ENCODE measurements at places on chromosomes 4 and X.
A peak's percentile ranks its signal among the peaks of the same experiment; 100 is the strongest.

DNA sequence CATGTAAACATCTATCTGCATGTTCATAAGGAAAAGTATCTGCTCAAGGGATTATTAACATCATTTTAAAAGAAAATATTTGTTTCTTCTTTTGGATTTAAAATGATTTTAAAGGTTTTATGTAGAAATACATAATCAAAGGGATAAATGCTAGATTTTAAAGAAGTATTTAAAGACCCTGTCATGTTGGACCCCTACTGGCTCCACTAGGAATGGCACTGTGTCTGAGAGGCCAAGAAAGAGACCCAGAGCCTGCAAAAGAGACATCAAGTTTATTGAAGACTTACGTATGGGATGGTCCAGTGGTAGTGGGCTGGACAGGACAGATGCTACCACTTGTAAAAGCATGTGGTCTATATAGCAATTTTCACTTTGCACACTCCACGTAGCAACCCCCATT is 78.7 kb upstream of the PCDH18 start:
- DNase-seq, result no peak

- DNase-seq, result no peak
These were observed 50.4 kb downstream of the STX18 start for GRCh38 chr4:4491396-4491893.

GRCh38 chr4:151198748-151199147 is 78.2 kb upstream of the PRSS48 start:
- DNase-seq, result no peak

GRCh38 chr4:145679520-145679919 is 426 bp upstream of the C4orf51 start:
- no peak for DNase-seq

- DNase-seq, result no peak
These were observed 14.3 kb downstream of the MSANTD1 start for GRCh38 chr4:3263053-3263875.

DNA sequence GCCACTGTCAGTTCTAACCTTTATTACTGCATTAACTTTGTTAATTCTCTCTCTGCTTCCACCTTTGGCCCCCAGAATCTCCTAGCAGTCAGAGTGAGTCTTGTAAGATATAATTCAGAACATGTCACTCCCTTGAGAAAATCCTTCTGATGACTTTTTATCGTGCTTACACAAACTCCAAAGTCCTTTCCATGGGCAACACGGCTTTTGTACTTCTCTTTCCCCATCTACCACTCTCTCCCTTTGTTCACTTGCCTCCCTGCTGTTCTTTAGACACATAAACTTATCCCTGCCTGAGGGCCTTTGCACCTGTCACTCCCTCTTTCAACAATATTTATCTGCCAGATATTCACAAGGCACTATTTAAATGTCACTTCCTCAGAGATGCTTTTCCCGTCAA is 64.8 kb downstream of the MAOB start:
- DNase-seq, result no peak

DNA sequence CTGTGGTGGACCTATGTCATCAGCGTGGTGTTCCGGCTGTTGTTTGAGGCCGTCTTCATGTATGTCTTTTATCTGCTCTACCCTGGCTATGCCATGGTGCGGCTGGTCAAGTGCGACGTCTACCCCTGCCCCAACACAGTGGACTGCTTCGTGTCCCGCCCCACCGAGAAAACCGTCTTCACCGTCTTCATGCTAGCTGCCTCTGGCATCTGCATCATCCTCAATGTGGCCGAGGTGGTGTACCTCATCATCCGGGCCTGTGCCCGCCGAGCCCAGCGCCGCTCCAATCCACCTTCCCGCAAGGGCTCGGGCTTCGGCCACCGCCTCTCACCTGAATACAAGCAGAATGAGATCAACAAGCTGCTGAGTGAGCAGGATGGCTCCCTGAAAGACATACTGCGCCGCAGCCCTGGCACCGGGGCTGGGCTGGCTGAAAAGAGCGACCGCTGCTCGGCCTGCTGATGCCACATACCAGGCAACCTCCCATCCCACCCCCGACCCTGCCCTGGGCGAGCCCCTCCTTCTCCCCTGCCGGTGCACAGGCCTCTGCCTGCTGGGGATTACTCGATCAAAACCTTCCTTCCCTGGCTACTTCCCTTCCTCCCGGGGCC is 1.2 kb downstream of the GJB1 start:
- DNase-seq, result no peak

- DNase-seq, result no peak
These were observed 29.4 kb downstream of the SASH3 start for GRCh38 chrX:129808829-129809796.

- DNase-seq, result no peak
These were observed 57.5 kb downstream of the GPR82 start for GRCh38 chrX:41781500-41781899.

DNA sequence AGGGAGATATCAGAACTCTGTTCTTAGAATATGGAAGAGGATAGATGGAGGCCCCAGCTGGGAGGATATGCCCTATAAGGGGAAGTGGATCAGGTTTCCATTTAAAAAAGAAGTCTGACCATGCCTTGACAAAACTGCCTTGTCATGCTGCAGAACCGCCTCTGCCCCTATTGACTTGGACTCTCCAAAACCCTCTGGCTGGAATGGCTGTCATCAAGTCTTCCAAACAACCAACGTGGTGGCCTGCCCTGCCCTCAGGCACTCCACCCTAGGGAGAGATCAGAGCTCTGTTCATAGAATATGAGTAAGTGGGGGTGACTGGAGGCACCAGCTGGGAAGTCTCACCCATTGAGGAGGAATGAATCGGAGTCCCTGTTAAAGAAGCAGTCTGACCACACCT is 114.9 kb downstream of the VSIG4 start:
- no peak for DNase-seq

- no peak for DNase-seq
These were observed 18.1 kb downstream of the CCSER1 start for GRCh38 chr4:90145319-90145718.

GRCh38 chr4:2159931-2160330 is 82.0 kb downstream of the HAUS3 start:
- no peak for DNase-seq

- no peak for DNase-seq
These were observed 28.9 kb upstream of the OPHN1 start for GRCh38 chrX:68462197-68462596.

- no peak for DNase-seq
These were observed 15.0 kb downstream of the ABLIM2 start for GRCh38 chr4:8143392-8144140.

GRCh38 chr4:48127682-48128404 is 6.2 kb downstream of the TXK start:
- peak; percentile 47 for DNase-seq

DNA sequence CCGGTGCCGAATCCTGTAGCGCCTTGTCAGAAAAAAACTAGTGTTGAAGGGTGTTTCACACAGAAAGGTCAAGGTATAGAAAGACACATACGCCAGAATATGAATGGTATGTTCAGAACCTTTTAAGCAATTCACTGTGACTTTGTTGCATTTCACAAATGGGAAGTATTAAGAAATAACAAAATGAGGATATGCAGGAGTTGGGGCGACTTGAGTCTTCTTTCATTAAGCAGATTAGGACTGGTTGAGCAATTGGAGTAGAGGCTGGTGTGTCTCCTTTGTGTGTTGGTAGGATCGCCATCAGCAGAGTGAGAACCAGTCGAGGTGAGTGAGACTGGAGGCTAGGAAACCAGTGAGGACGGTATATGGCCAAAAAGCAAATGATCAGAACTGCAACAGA is 1454.5 kb upstream of the TENM3 start:
- DNase-seq, result no peak

DNA sequence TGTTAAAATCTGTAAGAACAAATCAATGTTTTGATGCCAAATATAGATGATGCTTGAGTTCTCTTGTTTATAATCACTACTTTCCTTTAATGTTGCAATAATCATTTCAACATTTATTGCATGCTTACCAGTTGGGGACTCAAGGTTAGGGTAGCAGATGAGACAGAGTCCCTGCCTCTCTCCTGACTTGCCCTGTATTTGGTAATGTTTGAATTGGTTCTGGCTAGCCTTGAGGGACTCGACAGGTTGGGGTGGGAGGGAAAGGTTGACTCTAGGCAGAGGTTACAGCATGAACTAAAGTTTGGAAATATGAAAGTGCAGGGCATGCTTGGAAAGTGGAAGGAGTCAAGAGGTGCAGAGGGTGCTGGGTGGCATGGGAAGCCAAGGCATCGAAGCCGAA is 2.0 kb downstream of the SEC24B start:
- DNase-seq, result no peak

DNA sequence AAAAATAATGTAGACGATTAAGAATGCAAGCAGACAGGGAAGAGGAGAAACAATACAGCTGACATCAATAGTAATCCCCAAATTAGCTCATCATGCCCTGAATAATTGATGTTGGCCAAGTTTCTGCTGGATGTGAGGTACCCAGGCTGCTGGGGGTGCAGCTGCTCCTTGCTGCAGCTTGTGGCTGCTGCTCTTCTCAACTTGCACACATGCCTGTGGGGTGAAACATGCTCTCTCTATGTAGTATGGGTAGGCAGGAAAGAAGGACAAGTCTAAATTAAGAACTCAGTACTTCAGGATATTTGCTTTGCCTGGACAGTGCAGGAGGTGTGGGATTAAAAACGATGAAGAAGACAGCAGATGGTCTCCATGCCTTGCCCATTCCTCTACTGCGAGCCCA is 16.7 kb downstream of the EDA2R start:
- no peak for DNase-seq

DNA sequence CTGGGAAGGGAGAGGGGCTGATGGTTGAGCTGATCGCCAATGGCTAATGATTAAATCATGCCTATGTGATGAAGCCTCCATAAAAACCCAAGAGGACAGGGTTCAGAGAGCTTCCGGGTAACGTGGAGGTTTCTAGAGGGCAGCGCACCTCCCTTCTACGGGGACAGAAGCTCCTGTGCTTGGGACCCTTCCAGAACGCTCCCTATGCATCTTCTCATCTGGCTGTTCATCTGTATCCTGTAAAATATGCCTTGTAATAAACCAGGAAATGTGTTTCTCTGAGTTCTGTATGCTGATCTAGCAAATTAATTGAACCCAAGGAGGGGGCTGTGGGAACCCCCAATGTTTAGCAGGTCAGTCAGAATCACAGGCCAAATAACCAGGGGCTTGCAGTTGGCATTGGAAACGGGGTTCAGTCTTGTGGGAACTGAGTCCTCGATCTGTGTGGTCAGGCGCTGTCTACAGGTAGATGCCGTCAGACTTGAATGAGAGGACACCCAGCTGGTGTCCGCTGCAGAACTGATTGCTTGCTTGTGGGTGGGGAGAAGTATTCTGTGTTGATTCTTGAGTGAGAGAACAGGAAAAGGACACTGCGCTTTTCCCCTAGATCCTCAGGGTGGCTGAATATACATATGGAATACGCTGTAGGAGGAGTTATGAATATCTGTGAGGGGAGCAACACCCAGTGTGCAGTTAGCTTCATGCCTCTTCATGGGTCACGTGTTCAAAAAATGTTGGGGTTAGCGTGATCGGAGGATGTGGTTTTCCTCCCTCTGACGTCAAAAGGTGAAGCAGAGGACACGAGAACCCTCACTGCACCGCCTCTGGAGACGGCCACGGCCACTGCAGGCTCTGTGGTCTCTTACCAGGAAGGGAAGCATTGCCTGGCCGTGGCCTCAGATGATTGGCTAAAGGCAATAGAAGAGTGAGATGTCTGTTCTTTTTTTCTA is 29.2 kb downstream of the HTT-AS start:
- DNase-seq, result peak; percentile 34

DNA sequence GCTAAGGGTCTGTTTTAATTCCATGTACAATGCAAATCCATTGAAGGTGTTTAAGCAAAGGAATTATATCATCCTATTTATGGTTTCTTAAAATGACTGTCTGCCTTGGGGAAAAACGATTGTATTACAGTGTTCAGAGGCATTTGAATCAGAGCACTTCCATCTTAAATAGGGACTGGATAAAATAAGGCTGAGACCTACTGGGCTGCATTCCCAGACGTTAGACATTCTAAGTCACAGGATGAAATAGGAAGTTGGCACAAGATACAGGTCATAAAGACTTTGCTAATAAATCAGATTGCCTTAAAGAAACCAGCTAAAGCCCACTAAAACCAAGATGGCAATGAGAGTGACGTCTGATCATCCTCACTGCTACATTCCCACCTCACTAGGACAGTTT is 1167.2 kb upstream of the PABPC4L start:
- DNase-seq, result no peak

DNA sequence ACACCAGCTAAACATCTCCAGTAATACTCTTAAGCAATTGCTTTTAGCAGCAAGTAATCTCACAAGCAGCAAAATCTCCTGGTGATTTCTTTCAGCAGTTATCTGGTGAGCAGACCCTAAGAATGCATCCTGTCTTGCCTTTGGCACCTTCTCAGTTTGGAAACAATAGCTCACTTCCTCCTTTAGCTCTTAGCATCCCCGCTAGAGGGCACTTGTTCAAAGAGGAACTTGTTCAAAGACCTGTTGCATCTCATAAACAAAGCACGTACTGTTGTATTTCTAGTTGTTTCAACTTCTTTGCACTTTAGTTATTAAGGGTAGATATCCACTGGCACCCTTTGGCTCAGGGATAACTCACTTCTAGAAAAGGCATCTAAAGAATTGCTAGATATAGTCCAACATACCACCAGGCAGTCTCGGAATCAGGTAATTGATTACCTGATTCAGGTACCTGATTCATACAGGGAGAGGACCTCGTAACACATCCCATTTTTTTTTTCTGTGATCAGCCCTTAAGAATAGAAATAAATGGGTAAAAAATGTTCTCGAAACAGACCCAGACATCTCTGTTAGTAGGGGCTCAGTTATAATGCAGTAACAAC is 81.9 kb upstream of the QRFPR start:
- peak; percentile 1 for DNase-seq

DNA sequence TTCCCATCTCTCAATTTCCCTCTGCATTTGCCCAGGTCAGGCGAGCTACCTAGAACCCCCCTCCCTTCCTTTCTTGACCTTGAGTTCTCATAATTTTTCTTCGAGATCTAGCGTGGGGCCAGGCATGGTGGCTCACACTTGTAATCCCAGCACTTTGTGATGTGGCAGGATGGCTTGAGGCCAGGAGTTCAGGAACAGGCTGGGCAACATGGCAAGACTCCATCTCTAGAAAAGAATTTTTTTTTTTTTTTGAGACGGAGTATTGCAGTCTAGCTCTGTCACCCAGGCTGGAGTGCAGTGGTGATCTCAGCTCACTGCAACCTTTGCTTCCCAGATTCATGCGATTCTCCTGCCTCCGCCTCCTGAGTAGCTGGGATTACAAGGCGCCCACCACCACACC is 4.5 kb upstream of the PORCN start:
- no peak for DNase-seq

GRCh38 chr4:146646593-146647325 is 8.1 kb downstream of the POU4F2 start:
- no peak for DNase-seq
